Activated T-cell treated with anti-CD3 and anti-CD28 coated beads for 24 hours (primary cell): ENCODE measurements at places on chromosomes 1 and 21.

DNA sequence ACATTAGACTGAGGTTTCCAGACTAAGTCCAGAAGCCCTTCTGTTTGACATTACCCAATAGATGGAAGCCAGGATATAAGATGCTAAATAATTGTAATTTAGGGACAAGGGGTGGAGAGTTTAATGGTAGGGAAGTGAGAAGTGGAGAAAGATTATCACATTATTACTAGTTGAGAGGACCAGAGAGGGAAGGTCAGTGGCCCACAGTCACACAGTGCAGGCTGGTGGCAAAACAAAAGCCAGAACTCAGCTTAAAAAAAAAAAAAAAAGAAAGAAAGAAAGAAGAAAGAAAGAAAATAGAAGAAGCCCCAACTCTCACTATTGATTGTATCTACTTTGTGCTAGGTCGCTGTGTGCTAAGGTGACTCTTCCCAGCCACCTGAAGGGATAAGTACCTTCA, 41.6 kb upstream of the WNT4 start:
- DNase-seq, result no peak

DNA sequence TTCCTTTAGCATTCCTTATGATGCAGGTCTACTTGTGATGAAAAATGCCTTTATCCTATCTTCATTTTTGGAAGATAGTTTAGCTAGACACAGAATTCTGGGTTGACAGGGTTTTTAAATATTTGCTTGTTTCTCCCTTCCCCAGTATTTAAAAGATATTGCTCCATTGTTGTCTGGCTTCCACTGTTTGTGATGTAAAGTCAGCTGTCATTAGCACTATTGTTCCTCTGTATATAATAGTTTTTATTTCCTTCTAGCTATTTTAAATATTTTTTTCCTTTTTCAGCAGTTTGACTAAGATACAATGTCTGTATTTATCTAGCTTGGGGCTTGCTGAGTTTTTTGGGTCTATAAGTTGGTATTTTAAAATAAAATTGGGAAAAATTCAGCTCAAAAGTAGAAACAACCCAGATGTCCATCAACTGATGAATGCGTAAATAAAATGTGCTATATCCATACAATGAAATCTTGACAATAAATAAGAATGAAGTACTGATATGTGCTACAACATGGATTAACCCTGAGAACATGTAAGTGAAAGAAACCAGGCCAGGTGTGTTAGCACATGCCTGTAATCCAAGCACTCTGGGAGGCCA, 11.2 kb downstream of the IFT25 start:
- DNase-seq, result no peak

GRCh38 chr1:175394739-175395138, 202.2 kb upstream of the KIAA0040 start:
- no peak for DNase-seq

- DNase-seq, result no peak
These were observed 296.4 kb downstream of the PTPRU start for GRCh38 chr1:29532751-29533150.

DNA sequence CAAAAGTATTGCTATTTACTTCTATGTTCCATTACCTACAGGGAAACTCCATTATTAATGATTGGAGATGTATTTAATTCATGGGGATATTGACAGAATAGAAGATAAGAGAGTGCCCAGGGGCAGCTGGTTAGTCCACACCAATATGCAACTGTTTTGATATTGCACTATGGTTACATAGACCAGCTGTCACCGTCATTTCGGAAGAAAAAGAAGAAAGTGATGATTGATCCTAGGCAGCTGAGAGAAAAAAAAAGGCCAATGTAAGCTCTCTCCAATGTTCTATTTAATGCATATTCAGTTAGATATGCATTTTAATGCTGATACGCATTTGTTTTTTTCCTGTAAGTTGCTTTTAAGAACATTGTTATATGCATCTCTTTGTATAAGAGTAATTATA, 1367.2 kb downstream of the KCNT2 start:
- DNase-seq, result no peak

GRCh38 chr1:54996869-54997710, 1.6 kb upstream of the BSND start:
- DNase-seq, result no peak

DNA sequence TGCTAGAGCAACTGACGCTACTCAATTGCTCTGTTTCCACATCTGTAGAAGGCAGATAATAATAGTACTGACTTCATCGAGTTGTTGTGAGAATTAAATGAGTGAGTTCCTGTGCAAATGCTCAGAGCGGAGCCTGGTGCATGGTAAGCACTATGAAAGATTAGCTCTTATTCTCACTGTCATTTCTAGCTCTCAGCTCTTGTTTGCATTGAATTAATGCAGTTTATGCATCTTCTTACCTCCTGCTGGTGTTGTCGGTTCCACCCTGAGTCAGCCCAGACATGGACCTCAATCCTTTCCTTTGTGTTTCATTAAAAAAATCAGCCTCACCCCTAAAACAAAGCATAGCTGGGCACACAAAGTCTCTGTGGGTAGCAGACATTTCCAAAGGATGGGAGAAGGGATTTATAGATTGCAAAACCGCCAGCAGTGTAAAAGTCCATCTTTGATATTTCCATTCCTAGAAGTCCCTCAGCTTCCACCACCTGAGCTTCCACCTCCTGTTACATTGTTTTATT, 254.4 kb upstream of the CSF3R start:
- no peak for DNase-seq

DNA sequence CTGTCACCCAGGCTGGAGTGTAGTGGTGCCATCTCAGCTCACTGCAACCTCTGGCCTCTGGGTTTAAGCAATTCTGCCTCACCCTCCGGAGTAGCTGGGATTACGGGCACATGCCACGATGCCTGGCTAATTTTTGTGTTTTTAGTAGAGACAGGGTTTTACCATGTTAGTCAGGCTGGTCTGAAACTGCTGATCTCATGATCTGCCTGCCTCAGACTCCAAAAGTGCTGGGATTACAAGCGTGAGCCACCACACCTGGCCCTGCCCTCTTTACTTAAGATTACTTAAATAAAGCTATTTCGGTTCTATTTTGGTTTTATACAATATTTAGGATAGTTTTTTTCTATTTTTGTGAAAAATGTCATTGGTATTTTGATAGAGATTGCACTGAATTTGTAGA, 15.3 kb upstream of the KCTD3 start:
- no peak for DNase-seq

DNA sequence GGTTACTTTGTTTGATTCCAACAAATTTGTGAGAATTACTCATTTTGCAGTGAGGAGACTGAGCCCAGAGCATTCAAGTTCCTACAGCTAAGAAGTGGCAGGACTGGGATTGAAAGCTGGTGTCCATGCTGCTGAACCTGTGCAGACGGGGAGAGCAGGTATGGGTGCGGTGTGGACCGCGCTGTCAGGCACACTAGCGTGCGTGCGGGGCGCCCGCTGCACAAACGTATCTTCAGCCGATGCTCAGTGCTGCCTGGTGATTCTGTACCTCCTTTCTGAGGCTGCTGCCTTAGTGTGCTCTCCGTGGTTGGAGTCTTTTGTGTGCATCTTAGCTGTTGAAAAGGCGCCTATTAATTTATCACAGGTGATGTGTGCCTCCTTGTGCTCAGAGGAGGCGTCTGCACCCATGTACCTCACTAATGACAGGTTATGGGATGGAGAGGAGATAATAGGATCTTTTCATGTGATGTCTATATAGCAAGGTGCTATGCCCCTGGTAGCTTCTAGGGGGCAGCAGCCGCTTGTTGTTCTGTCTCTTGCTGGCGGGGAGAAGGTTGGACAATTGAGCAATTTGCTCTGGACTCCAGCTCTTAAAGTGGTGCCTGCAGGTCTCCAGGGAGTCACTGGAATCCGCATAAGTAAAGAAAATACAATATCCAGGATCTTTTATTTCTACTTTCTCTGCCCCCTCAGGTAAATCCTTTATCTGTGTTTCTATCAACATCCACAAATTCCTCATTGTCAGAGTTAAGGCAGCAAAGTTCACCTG, 32.5 kb downstream of the PEX14 start:
- DNase-seq, result no peak

DNA sequence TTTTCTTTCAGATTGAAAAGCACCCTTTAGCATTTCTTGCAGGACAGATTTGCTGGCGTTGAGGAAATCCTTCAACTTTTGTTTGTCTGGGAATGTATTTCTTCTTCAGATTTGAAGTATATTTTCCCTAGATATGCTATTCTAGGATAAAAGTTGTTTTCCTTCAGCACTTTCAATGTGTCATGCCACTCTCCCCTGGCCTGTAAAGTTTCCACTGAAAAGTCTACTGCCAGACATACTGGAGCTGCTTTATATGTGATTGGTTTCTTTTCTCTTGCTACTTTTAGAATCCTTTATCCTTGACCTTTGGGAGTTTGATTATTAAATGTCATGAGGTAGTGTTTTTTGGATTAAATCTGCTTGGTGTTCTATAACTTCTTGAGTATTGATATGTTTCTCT, 44.2 kb upstream of the CD55 start:
- DNase-seq, result no peak

GRCh38 chr1:29782846-29783507, 546.7 kb downstream of the PTPRU start:
- DNase-seq, result no peak

DNA sequence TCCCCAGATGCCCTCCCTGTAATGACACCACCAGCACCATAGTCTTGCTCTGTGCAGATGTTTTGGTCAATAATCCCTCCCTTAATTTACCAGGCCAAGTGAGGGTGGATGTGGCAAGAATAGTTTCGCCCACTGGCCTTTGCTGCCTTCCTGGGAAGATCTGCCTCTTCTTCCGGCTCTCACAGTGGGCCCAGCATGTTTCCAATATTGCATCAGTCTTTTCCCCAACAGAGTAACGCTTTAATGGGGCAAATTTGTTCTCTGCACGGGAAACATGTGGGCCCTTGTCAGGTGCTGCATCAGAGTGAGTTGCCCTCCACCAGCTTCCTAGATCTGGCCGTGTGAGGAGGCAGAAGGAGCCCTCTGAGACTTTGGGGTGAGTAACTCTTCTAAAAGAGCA, 12.0 kb upstream of the ALX3 start:
- no peak for DNase-seq

- DNase-seq, result no peak
These were observed 98.0 kb downstream of the ETS2 start for GRCh38 chr21:38903690-38904139.

DNA sequence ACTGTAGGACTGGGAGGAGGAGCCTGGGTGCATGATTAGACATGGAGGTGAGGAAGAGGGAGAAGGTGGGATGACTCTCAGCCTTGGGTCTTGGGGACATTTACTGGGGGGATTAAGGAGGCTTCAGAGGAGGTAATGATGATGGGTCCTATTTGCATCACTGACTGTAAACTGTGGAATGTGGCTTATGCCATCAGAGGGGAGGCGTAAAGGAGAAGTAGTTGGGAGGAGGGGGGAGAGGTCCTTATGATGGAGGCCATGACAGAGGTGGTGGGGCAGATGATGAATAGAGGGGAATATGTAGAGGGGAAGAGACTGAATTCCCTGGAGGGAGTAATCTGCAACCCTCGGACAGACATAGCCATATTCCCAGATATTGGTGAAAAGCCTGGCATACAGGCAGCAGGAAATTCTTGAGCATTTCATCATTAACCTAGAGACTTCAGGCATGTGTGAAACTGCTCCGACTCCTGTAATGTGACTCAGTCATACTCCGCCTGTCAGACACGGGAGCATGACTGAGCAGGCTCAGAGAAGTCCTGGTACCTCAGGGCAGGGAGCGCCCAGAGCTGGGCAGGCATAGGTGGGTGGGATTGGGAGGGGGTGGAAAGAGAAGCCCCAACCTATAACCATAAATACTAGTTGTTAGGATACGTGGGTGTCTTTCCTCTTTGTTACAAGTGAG, 8.0 kb upstream of the LCE5A start:
- no peak for DNase-seq
